ENCODE measurements at places on chromosomes 5 and 9.

- DNase-seq = no peak
Measured at GRCh38 chr9:22214021-22214420, 204.9 kb upstream of the CDKN2B start.

GRCh38 chr9:135284386-135285134 lies 195.0 kb upstream of the PPP1R26 start:
- no peak for DNase-seq

DNA sequence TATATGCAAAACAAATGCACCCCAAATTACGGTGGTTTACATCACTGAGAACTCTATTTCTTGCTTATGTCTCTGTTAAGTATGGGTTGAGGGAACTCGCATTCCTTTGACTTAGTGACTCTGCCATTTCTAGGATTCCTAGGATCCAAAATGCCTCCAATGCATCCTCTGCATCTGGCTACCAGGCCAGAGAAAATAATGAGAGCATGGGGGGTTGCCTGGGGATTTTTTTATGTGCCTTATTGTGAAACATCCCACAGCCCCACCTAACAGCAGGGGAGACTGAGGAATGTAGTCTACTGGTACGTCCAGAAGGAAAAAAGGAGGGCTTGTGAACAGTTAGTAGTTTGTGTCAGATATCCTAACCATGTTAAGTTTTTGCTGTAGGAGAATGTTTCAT lies 466.0 kb upstream of the ARRDC3 start:
- DNase-seq = no peak

DNA sequence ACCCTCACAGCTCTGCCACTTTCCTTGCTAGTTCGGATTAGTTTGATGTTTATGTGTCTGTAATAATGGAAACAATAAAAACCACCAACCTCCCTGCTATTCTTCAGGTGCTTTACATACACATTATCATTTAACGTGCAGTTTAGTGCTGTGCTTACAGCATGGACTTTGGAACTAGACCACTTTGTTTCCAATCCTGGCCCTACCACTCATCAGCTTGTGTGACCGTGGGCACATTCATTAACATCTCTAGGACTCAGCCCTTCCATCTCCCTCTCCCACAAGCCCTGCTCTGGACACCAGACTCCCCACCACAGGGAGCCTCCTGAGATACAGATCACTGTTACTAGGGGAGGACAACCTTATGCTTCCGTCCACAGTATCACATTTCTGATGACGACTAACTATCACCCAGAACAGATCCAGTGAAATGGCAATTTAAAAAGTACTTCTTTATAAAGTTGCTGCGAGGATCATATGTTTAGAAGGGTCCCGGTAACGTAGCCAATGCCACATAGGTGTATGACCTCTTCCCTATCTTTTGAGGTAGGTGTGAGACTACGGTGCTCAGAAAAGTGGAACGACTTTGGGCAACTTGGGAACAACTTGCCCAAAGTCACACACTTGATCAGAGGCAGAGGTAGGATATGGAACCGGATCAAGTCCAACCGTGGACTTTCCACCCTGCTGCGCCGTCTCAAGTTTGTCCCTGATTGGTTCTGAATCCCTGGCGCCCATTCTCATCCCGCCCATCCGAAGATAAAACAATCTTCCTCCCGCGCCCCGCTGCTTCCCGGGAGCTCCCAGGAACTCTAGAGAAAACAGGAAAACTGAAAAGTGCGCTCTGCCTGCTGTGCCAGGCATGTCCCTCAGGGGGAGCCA lies 132.4 kb upstream of the NIPBL start:
- DNase-seq = no peak

GRCh38 chr5:172932313-172933017 lies 26.8 kb upstream of the RPL26L1 start:
- peak; percentile 83 for DNase-seq

GRCh38 chr9:86503314-86503713 lies 149.1 kb upstream of the TUT7 start:
- DNase-seq = no peak

GRCh38 chr9:87707805-87708506 lies 18.0 kb upstream of the CTSL start:
- DNase-seq = no peak

DNA sequence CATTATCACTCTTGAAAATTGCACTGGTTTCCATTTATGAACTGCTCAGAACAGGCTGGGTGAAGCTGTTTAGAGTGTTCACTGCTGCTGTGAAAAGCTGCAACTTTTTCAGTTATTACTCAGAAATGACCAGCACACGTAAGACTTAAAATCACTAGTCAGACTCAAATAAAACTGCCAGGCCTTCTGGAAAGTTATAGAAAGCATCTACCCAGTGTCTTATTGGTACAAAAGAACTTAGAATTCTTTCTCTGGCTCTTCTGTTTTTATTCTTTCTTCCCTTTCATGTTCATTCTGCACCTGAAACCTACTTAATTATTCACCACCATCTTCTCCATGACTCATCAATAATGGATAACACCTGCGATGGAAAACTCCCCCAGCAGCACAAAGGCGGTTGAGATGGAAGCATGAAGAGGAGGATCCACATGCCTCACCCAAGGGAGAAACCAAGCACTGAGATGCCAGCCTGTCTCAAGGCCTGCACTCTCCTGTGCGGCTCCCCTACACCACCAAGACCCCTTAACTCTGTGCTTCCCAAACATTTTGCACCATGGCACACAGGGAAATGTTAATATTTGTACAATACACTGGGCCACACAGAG lies 171.9 kb downstream of the ENTREP1 start:
- DNase-seq = no peak

DNA sequence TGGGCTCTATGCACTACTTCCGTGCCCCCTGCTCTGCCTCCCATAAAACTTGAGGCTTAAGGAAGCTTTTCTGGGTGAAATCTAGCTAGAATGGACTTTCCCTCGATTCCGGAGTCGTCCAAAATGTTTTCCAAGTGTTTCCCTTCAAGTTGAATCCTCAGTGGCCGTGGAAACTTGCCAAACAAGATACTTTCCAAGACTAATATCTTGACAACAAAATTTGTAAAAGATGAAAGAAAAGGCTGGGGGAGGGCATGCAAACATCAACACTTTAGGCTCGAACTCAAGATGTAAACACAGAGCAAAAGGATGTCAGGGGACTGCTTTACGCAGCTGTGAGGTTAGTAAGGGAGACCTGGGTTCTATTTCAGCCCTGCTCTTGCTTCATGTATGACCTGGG lies 482.8 kb upstream of the KLF4 start:
- no peak for DNase-seq
